H7 (cell line): ENCODE measurements at places on chromosomes 1 and 21. TPM values are rescaled to one million over a fixed set of nuclear protein-coding genes. Genes with fewer than 3 reads are reported as not detected.

DNA sequence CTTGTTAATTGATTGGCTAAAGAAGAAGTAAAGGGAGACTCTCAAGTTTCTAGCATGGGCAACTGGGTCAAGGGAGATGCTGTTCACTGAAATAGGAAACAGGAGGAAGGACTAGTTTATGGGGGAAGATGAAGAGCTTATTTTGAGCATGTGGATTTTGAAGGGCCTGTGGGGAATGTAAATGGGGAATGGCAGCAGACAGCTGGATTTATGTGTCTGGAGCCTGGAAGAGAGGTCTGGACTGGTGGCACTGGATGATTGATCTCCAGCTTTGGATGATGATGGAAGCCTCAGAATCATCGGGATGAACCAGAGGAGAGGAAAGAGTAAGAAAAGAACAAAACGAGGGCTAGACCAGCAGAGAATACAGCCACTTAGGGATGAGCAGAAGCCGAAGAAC is 54.9 kb upstream of the ENAH start:
- DNase-seq, result no peak

DNA sequence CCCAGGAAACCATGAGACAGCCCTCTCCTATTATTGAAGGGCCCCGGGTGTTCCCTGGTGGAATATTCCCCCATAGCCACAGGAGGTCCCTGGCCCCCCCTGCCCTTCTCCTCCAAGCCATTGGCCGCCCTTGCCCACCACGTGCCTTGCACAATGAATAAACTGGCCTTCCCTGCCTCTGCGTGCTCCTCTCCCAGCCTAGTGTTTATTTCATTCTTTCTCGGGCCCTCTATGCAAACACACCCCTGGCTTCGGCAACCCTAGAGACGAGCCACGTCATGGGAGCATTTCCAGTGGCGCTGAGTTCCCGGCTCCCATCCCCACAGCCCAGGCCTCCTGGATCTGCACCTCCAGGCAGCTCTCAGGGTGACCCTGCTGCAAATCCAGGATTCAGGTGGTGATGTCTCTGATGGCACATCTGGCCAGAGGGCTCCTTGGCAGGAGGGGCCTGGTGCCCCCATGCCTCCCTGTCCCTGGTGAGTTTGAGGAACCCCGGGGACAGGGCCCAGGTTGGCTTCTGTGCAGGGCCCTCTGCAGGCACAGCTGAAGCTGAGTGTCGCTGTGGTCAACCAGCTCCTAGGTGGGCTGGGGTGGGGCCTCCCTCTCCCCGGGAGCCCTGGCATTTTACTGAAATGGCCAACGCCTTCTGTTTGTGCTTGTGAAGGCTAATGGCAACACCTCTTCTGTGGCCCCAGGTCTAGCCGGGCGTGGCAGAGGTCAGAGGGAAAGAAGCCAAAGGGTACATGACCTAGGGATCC is 6.2 kb downstream of the KRTAP10-12 start:
- DNase-seq, result peak; percentile 62

GRCh38 chr1:200184196-200184595 is 156.7 kb downstream of the NR5A2 start:
- no peak for DNase-seq

- no peak for DNase-seq
These were observed 81.1 kb downstream of the TNFSF18 start for GRCh38 chr1:172969611-172970010.

DNA sequence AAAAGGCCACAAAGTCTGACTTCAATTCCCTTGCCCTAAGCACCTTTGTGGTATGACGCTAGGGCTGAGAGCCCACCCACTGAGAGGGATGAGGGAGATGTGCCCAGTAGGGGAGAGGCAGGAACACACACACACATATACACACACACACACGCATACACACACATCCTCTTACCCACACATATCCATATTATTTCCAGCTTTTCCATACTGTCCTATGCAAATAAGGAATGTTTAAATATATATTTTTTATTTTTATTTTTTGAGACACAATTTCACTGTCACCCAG is 3.0 kb downstream of the RAB25 start:
- DNase-seq, result no peak

DNA sequence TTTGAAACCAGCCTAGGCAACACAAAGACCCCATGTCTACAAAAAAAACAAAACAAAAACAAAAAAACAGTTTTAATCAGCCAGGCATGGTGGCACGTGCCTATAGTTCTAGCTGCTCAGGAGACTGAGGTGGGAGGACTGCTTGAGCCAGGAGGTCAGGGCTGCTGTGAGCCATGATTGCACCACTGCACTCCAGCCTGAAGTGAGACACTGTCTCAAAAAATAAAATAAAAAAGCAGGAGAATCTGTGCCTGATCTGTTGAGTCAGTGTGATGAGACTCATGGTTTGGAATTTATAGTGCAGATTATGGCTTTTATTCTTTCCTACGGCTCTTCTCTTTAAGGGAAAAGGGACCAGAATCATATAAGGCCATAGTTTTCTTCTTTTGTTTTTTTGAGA is 16.5 kb downstream of the TRIT1 start:
- no peak for DNase-seq

GRCh38 chr1:7680207-7680954 is 90.7 kb upstream of the VAMP3 start:
- peak; percentile 93 for DNase-seq

DNA sequence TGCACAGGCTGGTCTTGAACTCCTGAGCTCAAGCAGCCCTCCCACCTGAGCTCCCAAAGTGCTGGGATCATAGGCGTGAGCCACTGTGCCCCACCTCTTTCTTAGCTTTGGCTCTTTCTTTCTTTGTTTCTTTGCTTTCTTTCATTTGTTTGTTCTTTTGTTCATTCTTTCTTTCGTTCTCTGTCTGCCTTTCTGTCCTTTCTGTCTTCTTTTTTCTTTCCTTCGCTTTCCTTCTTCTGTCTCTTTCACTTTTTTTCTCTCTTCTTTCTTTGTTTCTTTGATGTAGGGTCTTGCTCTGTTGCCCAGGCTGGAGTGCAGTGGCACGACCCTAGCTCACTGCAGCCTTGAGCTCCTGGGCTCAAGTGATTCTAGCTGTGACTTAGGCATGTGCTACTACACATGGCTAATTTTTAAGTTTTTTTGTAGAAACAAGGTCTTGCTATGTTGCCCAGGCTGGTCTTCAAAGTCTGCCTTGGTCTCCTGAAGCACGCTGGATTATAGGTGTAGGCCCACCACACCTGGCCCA is 18.9 kb downstream of the SOX13 start:
- no peak for DNase-seq

GRCh38 chr1:14930247-14930965 is 223.1 kb upstream of the TMEM51 start:
- DNase-seq, result no peak

DNA sequence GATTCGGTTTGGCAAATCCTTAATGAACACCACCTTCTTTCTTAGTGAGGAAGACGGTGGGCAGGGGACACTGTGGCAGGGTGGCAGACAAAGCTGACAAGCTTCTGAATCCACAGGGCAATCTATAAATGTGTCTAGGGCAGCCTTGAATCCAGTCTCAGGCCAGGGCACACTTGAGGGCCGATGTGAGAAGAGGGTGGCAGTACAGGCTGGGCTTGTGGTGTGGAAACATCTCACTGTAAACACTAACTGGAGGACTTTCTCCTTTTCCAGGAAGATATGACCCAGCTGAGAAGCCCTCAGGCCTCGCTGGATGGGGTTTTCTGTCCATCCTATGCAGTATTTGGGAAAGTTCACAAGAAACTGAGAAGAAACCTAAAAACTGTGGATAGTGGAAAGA is 46.5 kb downstream of the PKP1 start:
- no peak for DNase-seq

DNA sequence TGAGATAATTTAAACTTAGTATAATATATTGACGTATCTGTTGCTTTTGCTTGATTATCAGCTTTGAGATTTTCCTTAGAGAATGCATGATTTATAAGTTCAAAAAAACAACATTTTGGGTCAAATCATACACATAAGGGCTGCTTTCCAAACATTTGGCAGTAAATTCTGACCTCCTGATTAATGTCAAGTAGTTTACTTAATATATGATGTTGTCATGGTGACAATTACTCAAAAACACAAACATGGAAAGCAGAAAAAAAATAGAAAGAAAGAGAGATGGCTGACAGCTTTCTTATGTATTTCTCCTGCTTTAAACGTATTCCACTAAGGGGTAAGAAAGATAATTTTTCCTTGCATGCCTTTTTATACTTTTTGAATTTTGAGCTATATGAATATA is 258.2 kb upstream of the C1orf105 start:
- no peak for DNase-seq

DNA sequence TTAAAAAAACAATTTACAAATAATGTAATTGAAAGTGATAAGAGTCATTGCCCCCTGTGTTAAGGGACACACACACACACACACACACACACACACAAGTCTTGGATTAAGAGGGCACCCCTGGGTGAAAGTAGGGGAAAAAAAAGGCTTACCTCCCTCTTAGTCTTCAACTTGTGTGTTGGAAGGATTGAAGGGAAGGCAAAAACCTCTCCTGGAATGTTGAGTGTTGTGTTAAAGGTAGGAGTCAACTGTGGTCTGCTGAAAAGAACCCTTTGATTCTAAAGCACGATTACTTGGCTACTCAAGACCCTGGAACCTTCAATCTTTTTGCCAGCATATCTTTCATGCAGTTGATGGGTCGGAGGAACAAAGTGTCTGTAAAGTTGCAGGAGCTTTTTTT is 6.4 kb downstream of the PBX1 start:
- DNase-seq, result no peak

- DNase-seq, result no peak
These were observed 363.6 kb downstream of the PLPP3 start for GRCh38 chr1:56215771-56216170.

DNA sequence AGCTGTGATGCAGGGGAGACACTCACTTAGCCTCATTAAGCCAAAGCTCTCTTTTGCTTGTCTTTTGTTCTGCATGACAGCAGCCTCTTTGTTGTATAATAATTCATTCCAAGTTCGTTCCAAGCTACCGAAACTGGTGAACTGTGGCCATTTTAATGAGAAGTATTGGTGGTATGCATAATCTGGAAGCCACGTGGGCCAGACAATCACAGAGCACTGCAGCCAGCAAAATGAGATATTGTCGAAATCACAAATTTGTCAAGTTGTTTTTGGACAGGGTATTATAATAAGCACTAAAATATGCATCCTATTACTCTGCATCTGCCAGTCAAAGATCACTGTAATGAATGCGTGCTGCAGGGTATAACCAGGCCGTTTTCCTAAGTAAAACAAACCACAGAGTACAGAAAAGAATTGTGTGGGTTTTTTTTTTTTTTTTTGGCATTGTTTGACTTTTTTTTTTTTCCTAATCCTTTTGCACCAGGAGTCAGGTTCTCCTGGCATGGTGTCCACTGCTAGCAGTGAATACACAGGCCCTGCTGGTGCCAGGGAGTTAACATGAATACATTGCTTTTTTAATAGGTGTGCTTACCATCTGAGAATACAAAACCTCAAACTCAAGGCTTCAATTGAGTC is 423.9 kb downstream of the PTBP2 start:
- no peak for DNase-seq

DNA sequence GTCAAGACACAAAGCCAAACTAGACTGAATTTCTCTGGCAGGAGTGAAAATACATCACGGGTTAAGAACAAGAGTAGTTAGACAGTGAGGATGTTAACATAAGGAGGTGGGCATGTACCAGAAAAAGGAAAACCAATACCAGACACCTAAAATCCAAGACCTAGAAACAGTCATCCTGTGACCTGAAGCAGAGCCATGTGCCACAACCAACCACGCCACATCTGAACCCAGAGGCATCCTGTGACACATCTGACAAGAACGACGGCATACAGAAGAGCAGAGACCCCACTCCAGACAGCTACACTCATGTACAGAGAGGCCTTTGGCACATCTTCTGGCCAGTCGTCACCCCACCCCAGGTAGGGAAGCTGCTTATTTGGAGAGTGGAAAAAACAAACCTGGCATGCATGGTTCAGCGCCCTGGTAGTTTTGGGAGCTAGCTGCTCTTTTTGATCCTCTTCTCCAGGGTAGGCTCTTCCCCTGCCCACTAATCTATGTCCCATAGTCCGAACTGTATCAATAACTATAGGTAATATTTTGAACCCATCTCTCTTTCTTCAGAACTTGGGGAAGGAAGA is 72.1 kb downstream of the SLC45A1 start:
- no peak for DNase-seq

The LSS gene
- 44.6 and 53.3 TPM in 2 replicates for total RNA-seq

The CAMK1G gene
- 0.45 and 0.63 TPM in 2 replicates for total RNA-seq

The ZBED6 gene
- 3.6 and 7.1 TPM in 2 replicates for total RNA-seq

The ARHGEF10L gene
- total RNA-seq, result 54.8 and 76.9 TPM in 2 replicates

The TMEM82 gene
- 1.00 and 2.2 TPM in 2 replicates for total RNA-seq
